ENCODE measurements at places on chromosomes 11 and 22.

DNA sequence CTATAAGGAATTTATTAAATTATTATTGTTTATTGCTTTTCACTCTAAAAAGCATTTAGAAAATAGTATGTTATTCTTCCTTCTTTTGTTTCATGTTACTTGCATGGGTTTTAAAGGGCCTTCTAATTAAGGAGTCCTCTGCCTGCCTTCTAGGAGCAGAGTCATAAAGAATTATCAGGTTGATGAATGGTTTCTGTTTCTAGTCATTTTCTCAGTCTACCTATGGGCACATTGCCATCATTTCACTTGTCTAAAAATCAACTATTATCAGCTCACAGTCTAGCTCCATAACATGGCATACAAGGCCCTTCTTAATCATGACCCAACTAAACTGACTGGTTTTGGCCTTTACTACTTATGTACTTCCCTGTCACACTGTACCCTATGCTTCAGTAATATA, 16.2 kb downstream of the DYNC2H1 start:
- no peak for DNase-seq

- DNase-seq, result no peak
Measured at GRCh38 chr11:13667245-13667644, 1.2 kb upstream of the FAR1 start.

DNA sequence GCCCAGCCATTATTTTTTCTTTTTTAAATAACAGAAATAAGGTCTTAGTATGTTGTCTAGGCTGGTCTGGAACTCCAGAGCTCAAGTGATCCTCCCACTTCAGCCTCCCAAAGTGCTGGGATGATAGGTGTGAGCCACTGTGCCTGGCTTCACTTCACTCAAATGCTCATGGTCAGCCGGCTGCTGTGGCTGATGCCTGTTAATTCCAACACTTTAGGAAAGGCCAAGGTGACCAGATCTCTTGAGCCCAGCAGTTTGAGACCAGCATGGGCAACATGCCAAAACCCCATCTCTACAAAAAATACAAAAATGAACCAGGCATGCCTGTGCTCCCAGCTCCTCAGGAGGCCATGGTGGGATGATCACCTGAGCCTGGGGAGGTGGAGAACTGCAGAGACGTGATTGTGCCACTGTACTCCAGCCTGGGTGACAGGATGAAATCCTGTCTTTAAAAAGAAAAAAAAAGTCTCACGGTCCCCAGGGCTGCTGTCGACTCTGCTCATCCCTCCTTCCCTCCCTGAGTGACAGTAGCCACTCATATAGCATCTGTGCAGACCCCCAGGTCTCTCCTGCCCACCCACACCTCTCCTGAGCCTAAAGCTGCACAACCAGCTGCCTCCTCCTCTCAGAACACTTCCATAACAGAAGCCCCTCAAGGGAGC, 3.6 kb downstream of the YDJC start:
- DNase-seq, result no peak

- DNase-seq, result no peak
Measured at GRCh38 chr22:20439556-20439927, 1.9 kb upstream of the SCARF2 start.

DNA sequence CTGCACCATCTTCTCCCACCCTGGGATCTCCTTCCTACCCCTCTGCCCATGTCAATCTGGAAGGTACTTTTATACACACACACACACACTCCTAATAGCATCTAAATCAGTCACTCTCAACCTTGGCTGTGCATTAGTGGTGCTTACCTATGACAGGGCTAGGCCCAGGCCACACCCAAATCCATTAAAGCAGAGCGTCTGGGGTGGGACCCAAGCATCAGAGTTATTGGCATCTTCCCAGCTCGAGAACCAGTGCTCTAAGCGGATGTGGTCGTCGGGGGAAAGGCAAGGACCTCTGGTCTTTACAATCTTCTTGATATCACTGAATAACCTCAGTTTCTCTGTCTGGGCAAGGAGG, 194.6 kb downstream of the TRIM29 start:
- DNase-seq, result no peak

DNA sequence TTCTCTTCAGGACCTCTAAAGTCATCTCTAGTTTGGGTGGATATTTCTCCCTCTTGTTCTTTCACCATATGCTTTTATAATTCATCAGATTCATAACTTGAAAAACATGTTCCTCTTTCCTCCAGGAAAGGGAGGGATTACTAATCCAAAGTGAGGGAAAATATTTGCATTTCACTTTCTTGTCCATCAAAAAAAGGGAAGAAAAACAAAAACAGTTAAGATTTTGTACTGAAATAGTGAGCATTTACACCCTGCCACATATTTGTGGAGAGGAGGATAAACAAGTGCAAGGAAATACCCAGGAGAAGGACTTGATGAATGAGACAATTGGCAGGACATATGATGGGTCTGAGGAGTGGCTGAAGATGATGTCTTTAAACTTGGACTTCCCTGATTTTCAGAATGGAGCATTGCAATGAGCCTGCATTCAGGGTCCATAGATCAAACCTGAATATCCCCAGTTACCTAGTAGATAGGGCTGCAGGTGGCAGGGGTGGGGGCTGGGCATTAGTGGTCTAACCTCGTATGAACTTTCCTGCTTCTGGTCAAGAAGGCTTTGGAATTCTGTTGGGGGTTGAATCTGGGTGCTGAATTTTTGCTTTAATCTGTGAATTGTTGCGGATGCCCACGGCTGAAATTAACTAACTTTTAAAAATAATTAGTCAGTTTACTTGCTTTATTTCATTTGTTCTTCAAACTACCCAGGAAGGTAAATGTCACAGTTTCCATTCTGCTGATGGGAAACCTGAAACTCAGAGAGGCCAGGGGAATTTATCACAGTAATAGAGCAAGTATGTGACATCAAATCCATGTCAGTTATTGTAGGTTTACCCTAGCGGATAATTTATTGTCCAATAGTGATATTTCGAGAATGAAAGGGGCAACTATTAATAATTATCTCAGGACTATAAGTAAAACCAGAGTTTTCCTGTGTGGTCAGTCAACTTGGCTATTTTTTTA, 36.9 kb upstream of the TMEM123 start:
- no peak for DNase-seq

GRCh38 chr11:64185175-64185692, 737 bp upstream of the STIP1 start:
- no peak for DNase-seq

GRCh38 chr11:121448011-121448410, 4.1 kb upstream of the SORL1 start:
- no peak for DNase-seq

DNA sequence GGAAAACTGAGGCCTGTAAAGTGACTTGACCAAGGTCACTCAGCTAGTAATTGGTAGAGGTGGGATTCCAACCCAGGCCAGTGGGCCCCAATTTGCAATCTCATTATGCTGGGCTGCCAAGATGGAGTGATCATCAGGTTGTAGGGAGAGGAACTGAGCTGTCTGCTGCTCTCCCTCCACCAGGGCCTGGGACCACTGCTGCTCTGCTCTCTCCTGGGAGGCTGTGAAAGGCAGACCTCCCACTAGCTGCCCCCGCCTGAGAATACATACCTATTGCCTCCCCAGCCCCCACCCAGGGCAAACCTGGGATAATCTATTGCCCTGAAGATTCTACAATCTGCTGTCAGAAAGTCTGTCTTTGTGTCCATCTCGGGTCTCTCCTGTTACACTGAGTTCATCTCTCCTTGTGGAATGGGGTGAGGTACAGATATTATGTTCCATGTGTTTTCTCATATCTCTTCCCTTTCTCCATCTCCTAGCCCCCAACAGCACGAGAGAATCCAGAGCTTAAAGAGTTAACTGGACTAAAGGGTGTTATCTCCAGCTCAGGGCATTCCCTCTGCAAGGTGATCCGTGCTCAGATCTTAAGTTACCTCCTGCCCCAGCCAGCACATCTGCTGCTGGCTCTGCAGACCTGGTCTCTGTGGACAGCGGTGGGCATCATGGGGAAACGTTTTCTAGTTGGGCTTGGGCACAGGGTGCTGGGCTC, 5.6 kb downstream of the NECTIN1 start:
- DNase-seq, result no peak

DNA sequence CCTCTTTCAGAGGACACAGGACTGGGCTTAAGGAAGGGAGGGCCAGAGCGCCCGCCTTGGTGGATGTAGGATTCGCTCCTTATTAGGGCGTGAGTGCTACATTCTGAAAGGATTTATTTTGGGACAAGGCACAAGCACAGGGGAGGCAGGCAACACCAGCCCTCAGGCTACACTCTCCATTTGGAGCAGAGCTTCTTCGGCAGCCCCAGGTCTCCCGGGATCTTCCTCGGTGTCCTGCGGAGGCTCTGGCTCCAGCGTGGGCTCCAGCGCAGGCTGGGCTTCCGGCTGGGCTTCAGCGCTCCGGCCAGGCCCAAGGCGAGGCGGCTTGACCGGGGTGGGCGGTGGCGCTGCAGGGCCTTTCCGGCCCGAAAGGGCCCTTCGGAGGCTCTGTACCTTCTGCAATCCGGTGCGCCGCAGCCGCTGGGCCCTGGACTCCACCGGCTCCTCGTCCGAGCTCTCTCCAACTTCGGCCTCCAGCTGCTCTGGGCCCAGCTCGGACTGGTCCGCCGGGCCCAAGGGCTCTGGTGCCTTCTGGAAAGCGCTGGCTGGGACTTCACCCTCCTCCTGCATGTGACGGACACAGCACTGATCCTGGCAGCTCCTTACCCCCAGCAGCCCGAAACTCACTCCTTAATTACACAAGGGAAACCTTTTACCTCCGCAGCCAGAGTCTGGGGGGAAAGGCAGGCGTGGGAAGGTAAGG, 1.1 kb downstream of the CAVIN3 start:
- no peak for DNase-seq

- DNase-seq, result no peak
Measured at GRCh38 chr11:132361011-132361550, 990.7 kb downstream of the NTM start.

- peak; percentile 37 for DNase-seq
Measured at GRCh38 chr11:116224154-116224888, 548.5 kb downstream of the BUD13 start.

GRCh38 chr11:74725701-74726100, 5.5 kb downstream of the CHRDL2 start:
- DNase-seq, result no peak

- DNase-seq, result no peak
Measured at GRCh38 chr11:6746086-6746618, 25.6 kb downstream of the OR2AG2 start.

GRCh38 chr11:126918556-126918955, 82.0 kb downstream of the KIRREL3 start:
- no peak for DNase-seq

DNA sequence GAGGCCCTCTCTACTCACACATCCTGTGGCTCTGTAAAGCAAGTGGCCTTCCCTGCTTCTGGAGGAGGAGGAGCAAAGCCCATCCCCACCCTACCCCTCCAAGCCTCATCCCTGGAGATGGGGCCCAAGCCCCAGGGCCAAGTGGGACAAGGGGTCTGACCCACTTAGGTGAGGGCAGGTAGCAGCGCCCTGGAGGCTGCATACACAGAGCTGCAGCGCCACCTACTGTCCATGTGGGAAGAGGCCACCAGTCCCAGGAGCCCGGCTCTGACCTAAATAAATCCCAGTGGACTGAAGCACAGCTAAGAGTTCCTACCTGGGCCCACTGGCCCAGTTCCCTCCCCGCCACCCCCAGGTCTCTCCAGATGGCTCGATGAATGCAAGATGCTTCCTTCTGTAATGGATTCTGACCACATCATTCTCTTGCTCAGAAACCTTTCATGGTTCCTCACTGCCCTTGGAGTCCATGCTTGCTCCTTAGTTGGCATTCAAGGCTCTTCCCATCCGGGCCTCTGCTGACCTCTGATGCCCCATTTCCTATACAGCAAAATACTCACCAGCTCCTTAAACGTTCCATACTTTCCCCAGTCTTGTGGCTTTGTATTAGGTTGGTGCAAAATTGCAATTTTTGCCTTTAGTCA, 62.1 kb downstream of the THAP12 start:
- peak; percentile 11 for DNase-seq

DNA sequence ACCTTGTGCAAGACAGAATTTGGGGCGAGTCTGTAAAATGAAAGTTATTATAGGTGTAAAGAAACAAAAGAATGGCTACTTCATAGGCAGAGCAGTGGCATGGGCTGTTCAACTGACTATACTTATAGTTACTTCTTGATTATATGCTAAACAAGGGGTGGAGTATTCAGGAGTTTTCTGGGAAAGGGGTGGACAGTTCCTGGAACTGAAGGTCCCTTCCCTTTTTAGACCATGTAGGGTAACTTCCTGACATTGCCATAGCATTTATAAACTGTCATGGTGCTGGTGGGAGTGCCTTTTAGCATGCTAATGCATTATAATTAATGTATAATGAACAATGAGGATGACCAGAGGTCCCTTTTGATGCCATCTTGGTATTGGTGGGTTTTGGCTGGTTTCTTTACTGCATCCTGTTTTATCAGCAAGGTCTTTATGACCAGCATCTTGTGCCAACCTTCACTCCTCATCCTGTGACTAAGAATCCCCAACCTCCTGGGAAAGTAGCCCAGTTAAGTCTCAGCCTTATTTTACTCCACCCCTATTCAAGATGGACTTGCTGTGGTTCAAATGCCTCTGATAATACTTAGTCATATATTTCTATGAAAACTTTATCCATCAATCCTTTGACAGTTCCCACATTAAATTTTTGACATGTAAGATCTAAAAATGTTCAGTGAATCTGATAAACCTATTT, 118.6 kb downstream of the ARHGAP42 start:
- DNase-seq, result no peak

GRCh38 chr11:70064726-70065317, 13.3 kb upstream of the ANO1 start:
- no peak for DNase-seq

DNA sequence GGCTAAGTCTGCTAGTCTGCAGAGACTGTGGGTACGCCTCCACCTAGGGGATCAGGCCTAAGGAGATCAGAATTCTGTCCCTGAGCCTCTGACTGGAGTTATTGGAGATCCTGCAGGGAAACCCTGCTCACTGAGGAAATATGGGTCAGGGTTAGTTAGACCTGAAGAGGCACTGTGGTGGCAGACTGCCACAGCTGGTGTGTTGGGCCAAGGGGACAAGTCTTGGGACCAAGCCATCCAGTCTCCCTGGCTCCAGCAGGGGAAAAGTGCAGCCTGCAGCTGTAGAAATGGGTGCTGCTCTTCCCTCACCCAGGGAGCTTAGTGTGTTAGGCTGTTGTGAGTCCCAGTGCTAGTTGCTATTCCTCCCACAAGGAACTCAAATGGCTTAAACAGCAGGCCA, 334.8 kb upstream of the LARGE1 start:
- DNase-seq, result no peak

GRCh38 chr11:10326012-10326964, 21.4 kb downstream of the ADM start:
- no peak for DNase-seq

- DNase-seq, result no peak
Measured at GRCh38 chr22:44358709-44359440, 46.1 kb upstream of the SHISAL1 start.

GRCh38 chr11:121829159-121829643, 286.8 kb downstream of the BLID start:
- no peak for DNase-seq
